ENCODE measurements at places on chromosomes 7 and 10. TPM values are rescaled to one million over a fixed set of nuclear protein-coding genes. Genes with fewer than 3 reads are reported as not detected.

CPXM2 gene
- under 0.01 TPM for total RNA-seq

CISD1 gene
- total RNA-seq, result 23.9 TPM

MNX1 gene
- total RNA-seq, result not detected

DDX50 gene
- total RNA-seq, result 40.4 TPM

PCBD1 gene
- 31.9 TPM for total RNA-seq

FAM25G gene
- total RNA-seq, result not detected

LIPM gene
- not detected for total RNA-seq

Data from subcutaneous preadipocyte (primary cell).